Activated T-helper 2 cell treated with anti-CD3 and anti-CD28 coated beads, Interferon-gamma antibody, Interleukin-2, Interleukin-4, amounts not matched to agents 10 μg/mL and 5 μg/mL and 100 μg/mL, durations not matched to agents 14 hours and 24 hours and 36 hours (primary cell): ENCODE measurements at places on chromosomes 11 and 22. TPM values are rescaled to one million over a fixed set of nuclear protein-coding genes. Genes with fewer than 3 reads are reported as not detected.

Gene CACNA1I
- total RNA-seq: 0.09 TPM in 2 replicates

Gene SPDYC
- total RNA-seq: not detected in 2 replicates

Gene PAMR1
- total RNA-seq: not detected in 2 replicates

Gene KCNK4
- total RNA-seq: not detected in 2 replicates

Gene PGR
- not detected in 2 replicates for total RNA-seq

Gene KIF18A
- 18.0 and 19.1 TPM in 2 replicates for total RNA-seq

Gene TRIM29
- total RNA-seq: not detected in 2 replicates

Gene DEUP1
- not detected in 2 replicates for total RNA-seq

Gene ART1
- not detected in 2 replicates for total RNA-seq

Gene TEF
- total RNA-seq: 1.7 and 1.9 TPM in 2 replicates

Gene MAJIN
- total RNA-seq: not detected in 2 replicates

Gene NAALADL1
- total RNA-seq: 11.9 and 14.6 TPM in 2 replicates

Gene ESRRA
- total RNA-seq: 49.4 and 54.6 TPM in 2 replicates

Gene DDI1
- not detected in 2 replicates for total RNA-seq

Gene TRIM49
- not detected in 2 replicates for total RNA-seq

Gene MPPED1
- not detected in 2 replicates for total RNA-seq

Gene BIRC3
- total RNA-seq: 217 and 221 TPM in 2 replicates

Gene CARD18
- not detected in 2 replicates for total RNA-seq

Gene YPEL4
- 0.37 and 0.64 TPM in 2 replicates for total RNA-seq

Gene CSNK2A3
- 1.2 and 1.7 TPM in 2 replicates for total RNA-seq

Gene OPCML
- total RNA-seq: not detected in 2 replicates

Gene MUC5AC
- total RNA-seq: not detected in 2 replicates
